ENCODE measurements at places on chromosomes 2 and 18.
A peak's percentile ranks its signal among the peaks of the same experiment; 100 is the strongest.

DNA sequence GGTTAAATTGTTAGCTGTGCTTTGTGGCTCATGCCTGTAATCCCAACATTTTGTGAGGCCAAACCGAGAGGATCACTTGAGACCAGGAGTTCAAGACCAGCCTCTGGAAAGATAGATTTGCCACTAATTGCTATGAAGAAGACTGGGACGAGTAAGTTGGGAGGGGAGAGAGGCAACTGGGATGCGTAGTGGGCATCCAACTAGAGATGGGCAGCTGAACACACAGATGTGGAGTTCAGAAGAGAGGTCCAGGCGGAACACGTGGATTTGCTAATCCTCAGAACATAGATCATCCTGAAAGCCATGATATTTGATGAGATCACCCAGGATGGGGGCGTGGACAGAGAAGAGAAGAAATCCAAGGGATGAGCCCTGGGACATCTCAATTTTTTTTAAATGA lies 48.7 kb downstream of the CYP26B1 start:
- DNase-seq, result no peak

GRCh38 chr2:111710613-111711012 lies 173.4 kb downstream of the ANAPC1 start:
- no peak for DNase-seq

GRCh38 chr2:226649871-226650660 lies 149.6 kb downstream of the IRS1 start:
- DNase-seq, result peak; percentile 6

DNA sequence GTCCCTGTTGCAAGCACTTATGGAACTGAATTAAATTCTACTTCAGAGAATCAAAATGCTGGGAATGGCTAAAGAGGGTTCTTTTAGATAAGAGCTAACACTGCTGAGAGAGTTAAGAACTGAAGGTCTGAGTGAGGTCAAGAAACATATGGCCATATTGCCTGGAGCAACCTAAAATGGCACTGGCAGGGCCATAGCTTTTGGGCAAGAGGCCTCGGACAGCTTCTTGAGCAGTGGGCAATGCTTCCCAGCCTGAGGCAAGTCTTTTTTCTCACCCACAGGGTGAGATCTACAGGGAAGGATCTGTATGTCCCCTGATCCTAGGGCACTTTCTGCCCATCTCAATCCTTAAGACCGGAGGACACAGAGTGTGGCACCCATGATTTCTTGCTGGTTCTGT lies 244.6 kb upstream of the NT5C1B start:
- no peak for DNase-seq

- no peak for DNase-seq
Observed at GRCh38 chr2:175518206-175518605, 336.7 kb upstream of the ATP5MC3 start.

All from T-helper 1 cell (primary cell).